ENCODE measurements at places on chromosomes 12 and 14.

GRCh38 chr12:12723681-12724420 lies 6.7 kb downstream of the CDKN1B start:
- DNase-seq, result no peak

DNA sequence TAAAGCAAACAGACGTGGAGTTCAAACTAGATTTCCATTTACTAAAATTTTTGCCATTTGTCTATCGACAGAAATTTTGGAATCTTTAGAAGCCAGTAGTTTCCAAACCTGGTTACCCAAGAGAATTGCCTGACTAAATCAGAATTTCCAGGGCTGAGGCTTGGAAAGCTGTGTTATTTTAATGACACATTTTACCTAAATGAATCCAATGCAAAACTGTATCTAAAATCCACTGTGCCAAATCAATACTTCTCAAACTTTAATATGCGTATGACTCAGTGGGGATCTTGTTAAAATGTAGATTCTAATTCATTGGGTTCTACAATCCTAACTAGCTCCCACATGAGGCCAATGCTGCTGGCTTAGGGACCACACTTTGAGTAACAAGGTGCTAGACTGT lies 35.0 kb upstream of the TC2N start:
- no peak for DNase-seq

DNA sequence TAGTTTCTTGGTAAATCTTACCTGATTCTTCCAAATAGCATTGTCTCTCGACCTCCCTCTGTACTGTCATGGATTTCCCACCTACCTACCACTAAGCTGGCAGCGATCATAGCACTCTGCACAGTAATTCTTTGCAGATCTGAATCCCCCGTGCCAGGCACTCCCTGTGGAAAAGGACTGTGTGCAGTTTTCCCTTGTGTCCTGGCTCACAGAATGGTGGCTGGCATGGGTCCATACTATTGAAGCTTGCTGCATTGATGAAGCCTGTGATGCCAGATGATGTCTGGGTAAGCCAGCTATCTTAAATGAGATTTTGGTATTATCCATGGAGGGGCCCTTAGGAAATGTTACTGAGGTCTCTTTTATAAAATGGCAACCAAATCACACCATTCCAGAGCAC lies 135.7 kb downstream of the RPAP3 start:
- no peak for DNase-seq

DNA sequence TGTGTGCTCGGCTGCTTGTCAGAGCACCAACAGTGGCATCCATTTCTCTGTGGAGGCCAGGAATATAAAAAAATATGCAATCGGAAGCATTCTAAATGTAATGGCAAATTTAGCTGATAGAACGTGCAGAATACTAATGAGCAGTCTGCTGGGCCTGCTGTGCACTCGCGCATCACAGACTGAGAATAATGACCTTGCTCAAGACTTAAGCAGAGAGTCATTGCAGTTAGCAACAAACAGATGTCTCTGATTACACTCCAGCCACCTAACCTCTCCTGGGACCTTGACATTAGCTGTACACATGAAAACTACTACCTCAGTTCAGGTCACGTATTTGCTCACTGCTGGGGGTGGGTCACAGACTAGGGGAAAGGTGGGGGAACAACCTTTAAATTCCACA lies 269.2 kb upstream of the DAAM1 start:
- no peak for DNase-seq

GRCh38 chr12:121499929-121500793 lies 80.7 kb downstream of the KDM2B start:
- peak; percentile 51 for DNase-seq

DNA sequence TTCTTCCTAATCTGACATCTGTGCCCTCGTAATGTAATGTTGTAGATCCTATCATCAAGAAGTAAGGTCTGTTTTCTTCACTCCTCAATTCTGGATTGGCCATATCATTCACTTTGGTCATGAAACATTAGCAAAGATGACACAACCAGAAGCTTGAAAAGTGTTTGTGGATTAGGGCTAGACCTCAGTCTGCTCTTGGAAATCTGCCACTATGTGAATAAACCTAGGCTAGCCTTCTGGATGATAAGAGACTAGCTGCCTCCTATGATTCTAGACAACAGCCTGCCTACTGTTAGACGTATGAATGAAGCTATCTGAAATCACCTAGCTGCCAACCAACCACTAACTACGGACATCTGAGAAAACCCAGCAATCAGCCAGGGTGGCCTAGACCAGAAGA lies 38.7 kb upstream of the LYZ start:
- DNase-seq, result no peak

Data from occipital lobe (tissue), 3 donors.